Hematopoietic multipotent progenitor cell (in vitro differentiated cells): ENCODE measurements at places on chromosomes 1 and 21. TPM values are rescaled to one million over a fixed set of nuclear protein-coding genes. Genes with fewer than 3 reads are reported as not detected.

LRRC71 gene
- not detected for total RNA-seq

GBP2 gene
- total RNA-seq = 88.9 TPM

CLEC20A gene
- 0.54 TPM for total RNA-seq

CLDN14 gene
- total RNA-seq = not detected

GPR52 gene
- 4.6 TPM for total RNA-seq
